ENCODE measurements at places on chromosomes 5 and 9. TPM values are rescaled to one million over a fixed set of nuclear protein-coding genes. Genes with fewer than 3 reads are reported as not detected.
A peak's percentile ranks its signal among the peaks of the same experiment; 100 is the strongest.

- H3K4me1 ChIP-seq, result peaks cover 6% of the 10 kb centered on the region
- H3K36me3 ChIP-seq, result no peaks in the 10 kb centered on the region
- no peak for DNase-seq
- H3K4me3 ChIP-seq, result no peak overlapping the region
- H3K27ac ChIP-seq, result no peak overlapping the region
These were observed 353.3 kb upstream of the CD180 start for GRCh38 chr5:67549947-67550346.

FRRS1L gene
- total RNA-seq, result not detected

MED10 gene
- 85.1 TPM for total RNA-seq

PCDHGA12 gene
- 0.79 TPM for total RNA-seq

PCDHB10 gene
- total RNA-seq, result 1.2 TPM

DNA sequence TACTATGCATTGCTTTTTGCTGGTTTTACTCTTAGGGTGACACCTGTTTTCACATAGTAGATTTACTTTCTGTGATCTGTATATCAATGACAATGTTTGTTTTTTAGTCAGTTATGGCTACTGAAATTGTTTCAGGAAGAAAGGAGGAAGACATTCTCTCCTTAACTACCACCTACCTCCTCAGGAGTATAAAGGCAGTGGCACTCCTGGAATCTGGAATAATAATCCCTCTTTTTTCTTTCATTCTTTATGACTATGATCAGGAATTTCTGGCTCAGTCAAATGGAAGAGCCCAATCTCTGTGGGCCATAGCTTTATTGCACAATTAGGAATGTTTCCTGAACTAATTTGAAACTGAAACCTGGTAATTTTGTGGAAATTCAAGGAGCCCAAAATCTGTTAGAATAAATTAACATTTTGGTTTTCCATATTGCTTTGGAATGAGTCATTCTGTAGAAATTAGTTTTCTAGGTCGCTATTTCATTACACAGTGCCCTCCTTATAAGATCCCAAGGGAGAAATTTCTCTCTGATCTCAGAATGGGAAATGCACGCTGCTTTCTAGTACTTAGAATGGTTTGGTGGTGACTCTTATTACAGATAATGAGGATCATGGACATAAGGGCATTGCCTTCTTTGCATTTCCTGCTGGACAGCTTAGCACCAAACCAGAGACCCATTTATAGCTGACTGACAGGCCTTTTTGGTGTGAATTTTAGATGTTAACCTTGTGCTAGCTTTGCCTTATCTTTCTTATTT lies 95.3 kb upstream of the VLDLR start:
- H3K4me1 ChIP-seq, result no peaks in the 10 kb centered on the region
- H3K27me3 ChIP-seq, result no peaks in the 10 kb centered on the region
- no peak overlapping the region for H3K27ac ChIP-seq
- DNase-seq, result no peak

- H3K36me3 ChIP-seq, result no peaks in the 10 kb centered on the region
- no peak overlapping the region for H3K4me3 ChIP-seq
- no peak for DNase-seq
- H3K27me3 ChIP-seq, result peaks cover 55% of the 10 kb centered on the region
- H3K27ac ChIP-seq, result no peak overlapping the region
These were observed 18.5 kb upstream of the COL15A1 start for GRCh38 chr9:98924946-98925820.

GRCh38 chr9:15722888-15723287 lies 170.0 kb downstream of the CCDC171 start:
- no peak overlapping the region for H3K4me3 ChIP-seq
- no peak overlapping the region for H3K27ac ChIP-seq
- H3K4me1 ChIP-seq, result peaks cover 16% of the 10 kb centered on the region
- no peak for DNase-seq
- no peaks in the 10 kb centered on the region for H3K27me3 ChIP-seq

- DNase-seq, result no peak
- no peak overlapping the region for H3K4me3 ChIP-seq
- H3K4me1 ChIP-seq, result peaks cover 15% of the 10 kb centered on the region
- no peaks in the 10 kb centered on the region for H3K36me3 ChIP-seq
- no peak overlapping the region for H3K27ac ChIP-seq
- no peaks in the 10 kb centered on the region for H3K27me3 ChIP-seq
These were observed 27.1 kb downstream of the ZNF608 start for GRCh38 chr5:124719113-124719967.

DNA sequence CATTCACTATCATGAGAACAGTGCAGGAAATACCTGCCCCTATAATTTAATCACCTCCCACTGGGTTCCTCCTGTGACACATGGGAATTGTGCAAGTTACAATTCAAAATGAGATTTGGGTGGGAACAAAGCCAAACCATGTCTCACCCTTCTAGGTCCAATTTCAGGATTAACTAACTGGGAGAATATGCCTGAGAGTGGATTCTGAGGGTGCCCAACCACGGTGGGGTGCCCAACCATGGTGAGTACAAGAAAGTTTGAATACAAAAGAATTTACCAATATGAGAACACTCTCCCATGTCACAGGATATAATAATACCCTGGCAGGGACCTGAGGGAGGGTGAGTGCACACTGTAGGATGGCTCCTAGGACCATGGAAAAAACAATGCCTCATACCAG lies 17.2 kb upstream of the GDA start:
- no peak overlapping the region for H3K4me3 ChIP-seq
- peaks cover 11% of the 10 kb centered on the region for H3K4me1 ChIP-seq
- DNase-seq, result peak; percentile 88

CORO2A gene
- 3.4 TPM for total RNA-seq

DNA sequence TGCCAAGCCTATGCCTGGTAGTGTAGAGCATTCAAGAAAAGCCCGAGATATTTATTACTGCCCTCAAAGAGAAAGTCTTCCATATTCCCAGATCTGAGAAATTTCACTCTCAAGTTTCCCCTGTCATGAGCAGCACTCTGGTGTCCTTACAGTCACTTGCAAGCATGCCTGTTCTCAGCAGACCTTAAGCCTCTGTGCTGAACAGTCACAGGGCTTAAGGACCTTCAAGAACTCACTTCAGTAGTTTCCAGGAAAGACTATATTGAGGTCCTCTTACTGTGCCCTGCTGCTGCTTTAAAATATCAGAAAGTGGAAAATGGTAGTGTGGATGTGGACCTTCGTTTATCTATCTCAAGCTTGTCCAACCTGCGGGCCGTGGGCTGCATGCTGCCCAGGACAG lies 53.5 kb downstream of the DNAJC21 start:
- peaks cover 7% of the 10 kb centered on the region for H3K27me3 ChIP-seq
- H3K4me3 ChIP-seq, result no peak overlapping the region
- H3K4me1 ChIP-seq, result peaks cover 6% of the 10 kb centered on the region
- no peak overlapping the region for H3K27ac ChIP-seq

Data from MCF 10A (cell line).